ENCODE measurements at places on chromosomes 4 and X.

- DNase-seq = no peak
Measured at GRCh38 chrX:46643636-46644035, 70.1 kb downstream of the CHST7 start.

DNA sequence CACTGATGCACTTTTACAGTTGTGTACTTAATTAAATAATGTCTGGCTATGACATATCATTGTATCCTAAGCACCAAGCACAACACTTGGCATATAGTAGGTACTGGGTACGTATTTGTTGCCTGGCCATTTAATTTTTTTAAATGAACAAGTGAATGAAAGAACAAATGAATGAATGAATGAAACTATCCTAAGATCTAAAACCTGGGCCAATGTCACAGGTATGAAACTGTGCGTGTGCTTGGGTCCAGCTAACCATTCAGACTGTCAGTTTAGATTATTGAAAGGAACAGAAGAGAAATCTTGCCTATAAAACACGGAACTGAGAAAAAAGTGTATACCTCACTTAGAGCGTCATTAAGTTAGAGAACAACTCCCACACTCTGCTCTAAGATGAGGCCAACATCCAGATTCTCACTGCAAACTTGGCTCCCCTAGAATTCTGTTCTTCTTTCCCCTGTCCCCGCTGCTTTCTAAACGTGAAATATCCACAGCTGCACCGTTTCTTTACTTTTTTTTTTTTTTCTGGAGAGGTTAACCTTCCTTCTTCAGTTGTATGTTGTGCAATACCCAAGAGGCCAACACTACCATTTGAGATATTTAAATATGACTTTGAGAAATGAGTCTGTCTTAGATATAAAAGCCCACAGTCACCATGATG is 17.3 kb upstream of the SEL1L3 start:
- no peak for DNase-seq

DNA sequence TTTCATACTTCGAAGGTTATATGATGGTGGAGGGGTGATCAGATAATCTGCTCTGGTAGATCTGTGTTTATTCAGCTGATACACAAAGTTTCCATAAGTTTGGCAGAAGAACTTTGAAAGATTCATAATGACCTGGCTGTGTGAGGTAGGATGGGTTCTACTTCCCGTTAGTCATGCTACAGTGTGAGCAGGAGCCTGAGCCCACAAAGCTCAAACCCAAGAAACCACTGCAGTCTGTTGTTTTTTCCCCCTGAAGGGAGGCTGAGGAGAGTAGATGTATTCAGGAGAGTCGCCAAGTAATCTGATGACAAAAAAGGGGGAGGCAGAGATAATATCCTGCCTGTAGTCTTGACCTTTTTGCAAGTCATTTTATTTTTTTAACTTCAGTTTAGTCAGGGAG is 52.8 kb upstream of the PPP3CA start:
- DNase-seq = no peak

DNA sequence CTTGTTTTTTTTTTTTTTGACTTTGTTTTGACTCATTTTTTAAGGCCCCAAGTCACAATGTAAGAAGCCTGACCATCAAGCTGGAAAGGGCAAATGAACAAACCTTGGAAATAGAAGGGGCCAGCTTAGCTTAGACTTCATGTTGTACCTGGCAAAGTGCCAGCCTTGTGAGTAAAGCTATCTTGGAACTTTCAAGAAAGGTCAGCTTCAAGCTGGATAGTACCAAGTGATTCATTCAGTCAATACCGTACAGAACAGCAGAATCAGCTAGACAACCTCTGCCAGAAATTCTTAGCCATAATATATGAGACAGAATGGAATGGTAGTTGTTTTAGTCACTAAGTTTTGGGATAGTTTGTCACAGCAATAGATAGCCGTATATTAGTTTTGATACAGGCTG is 1492.2 kb upstream of the TENM3 start:
- DNase-seq = no peak

DNA sequence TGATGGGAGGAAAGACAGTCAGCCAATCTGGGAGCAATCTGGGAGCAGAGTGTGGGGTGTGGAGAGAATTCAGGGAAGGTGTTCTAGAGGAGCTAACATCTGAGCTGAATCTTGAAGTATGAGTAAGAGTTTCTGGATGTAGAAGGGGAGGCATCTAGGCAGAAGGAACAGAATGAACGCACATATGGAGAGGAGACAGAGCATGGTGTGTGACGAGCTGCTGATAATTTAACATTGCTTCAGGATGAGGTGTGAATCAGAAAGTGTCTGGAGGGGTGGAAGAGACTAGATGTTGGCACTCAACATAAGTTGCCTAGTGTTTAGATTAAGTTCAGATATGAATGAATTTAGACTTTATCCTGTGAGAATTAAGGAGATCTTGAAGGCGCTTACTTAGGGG is 58.9 kb downstream of the CPE start:
- DNase-seq = no peak

- no peak for DNase-seq
Measured at GRCh38 chrX:104193485-104193884, 27.2 kb downstream of the FAM199X start.

DNA sequence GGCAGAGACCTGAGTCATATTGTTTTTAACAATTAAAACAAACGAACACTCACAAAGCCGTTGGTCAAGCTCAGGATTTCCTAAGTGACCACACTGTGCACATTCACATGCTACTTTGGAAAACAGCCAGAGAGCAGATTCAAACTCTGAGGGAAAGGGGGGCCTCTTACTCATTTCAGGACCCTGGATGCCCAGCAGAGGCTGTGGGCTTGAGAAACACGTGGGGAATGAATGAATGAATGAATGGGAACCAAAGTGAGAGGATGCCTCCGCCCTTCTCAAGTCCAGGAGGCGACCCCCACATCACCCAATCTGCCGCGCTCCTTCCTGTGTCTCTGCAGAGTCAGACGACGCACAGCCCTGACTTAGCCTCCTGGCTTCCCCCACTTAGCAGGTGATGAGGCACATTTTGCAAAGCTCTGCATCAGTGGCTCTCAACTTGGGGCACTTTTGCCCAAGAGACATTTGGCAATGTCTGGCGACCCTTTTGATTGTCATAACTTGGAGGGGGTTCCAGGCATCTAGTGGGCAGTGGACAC is 76.0 kb downstream of the ABLIM2 start:
- no peak for DNase-seq
